ENCODE measurements at places on chromosomes 4 and X. TPM values are rescaled to one million over a fixed set of nuclear protein-coding genes. Genes with fewer than 3 reads are reported as not detected.
A peak's percentile ranks its signal among the peaks of the same experiment; 100 is the strongest.

DNA sequence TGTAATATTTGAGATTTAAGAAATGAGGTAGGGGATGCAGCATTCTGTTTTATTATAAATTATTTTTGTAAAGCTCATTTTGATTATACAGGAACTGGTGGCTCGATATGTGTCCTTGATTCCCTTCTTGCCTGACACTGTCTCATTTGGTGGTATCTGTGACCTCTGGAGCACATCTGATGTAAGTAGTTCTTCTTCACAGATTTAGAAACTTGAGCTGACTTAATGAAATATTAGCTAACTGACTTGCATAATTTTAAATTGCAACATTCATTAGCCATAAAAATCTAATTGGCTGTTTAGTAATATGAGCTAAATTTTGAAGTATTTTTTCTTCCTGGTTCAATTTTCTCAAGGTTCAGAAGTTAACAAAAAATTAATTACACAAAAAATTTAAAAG is 69.1 kb downstream of the FBXL5 start:
- DNase-seq: no peak
- no peaks in the 10 kb centered on the region for H3K27me3 ChIP-seq
- no peak overlapping the region for H3K27ac ChIP-seq
- H3K4me1 ChIP-seq: no peaks in the 10 kb centered on the region
- no peak overlapping the region for H3K4me3 ChIP-seq

CLTRN gene
- total RNA-seq: 1.9 TPM

PRRG3 gene
- total RNA-seq: 1.7 TPM

AKAP14 gene
- total RNA-seq: 50.3 TPM

MAGED2 gene
- total RNA-seq: 288 TPM

DNA sequence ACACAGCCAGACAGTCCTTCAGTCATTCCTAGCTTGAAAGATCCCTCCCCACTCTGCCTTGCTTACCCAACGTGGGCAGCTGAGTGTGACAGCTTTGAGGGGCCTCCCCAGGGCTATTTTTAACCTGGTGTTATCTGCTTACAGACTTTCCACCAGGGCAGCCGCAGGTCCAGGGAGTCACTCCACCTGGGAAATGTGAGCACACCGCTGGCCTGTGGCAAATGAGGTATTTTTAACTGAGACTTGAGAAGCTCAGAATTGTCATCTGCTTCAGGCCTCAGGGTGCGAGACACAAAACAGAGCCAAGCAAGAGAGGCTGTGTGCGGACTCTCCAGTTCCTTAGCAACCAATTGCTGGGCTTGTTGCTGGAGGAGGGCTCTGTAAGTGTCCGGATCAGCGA is 13.0 kb downstream of the CORIN start:
- no peaks in the 10 kb centered on the region for H3K27me3 ChIP-seq
- H3K4me3 ChIP-seq: no peak overlapping the region

GRCh38 chr4:2546286-2546823 is 9.9 kb downstream of the FAM193A start:
- H3K36me3 ChIP-seq: no peaks in the 10 kb centered on the region
- H3K4me1 ChIP-seq: no peaks in the 10 kb centered on the region
- H3K27me3 ChIP-seq: no peaks in the 10 kb centered on the region

FGF16 gene
- total RNA-seq: 0.19 TPM

PPP4R3C gene
- 2.7 TPM for total RNA-seq

GRCh38 chr4:100679926-100680325 is 162.1 kb upstream of the EMCN start:
- no peak overlapping the region for H3K27ac ChIP-seq
- no peaks in the 10 kb centered on the region for H3K4me1 ChIP-seq
- no peaks in the 10 kb centered on the region for H3K27me3 ChIP-seq
- H3K4me3 ChIP-seq: no peak overlapping the region

- no peaks in the 10 kb centered on the region for H3K4me1 ChIP-seq
- DNase-seq: no peak
- H3K27me3 ChIP-seq: no peaks in the 10 kb centered on the region
Measured at GRCh38 chrX:10922159-10922558, 189.0 kb upstream of the HCCS start.

DNA sequence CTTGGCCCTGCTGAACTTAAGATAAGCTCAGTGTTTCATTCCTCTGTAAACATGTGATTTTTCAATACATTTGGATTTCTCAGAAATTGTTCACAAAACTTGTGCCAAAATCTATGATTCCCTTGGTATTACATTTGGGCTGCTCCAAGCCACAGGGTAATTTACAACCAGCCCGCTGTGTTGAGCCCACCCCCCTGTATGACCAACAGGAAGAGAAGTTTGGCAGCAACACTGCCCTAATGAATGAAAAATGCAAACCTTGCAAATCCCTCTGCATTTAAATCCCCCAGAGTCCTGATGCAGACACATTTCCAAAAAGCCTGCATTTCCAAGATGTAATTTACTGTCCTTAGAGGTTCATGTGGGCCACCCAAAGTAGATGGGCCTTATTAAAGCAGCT is 34.1 kb upstream of the GAB1 start:
- DNase-seq: peak; percentile 34
- no peaks in the 10 kb centered on the region for H3K36me3 ChIP-seq
- H3K4me1 ChIP-seq: no peaks in the 10 kb centered on the region

SOWAHB gene
- 0.08 TPM for total RNA-seq

DNA sequence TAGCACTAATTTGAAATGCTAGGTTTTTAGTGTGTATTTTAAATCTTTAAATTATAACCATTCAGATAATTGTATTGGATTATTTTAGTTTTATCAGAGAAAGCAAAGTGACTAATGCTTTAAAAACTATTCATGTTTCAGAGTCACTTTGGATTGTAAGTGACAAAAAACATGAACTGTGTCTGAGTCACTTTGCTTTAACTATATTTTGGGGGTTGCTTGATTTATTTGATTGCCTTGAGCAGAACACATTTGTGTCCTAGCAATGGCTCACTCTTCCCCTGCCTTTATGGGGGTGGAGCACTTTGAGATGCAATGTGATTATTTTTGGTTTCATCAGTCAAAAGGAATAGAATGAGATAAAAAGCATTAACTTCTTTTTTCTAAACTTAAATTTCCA is 188.4 kb upstream of the ARX start:
- H3K4me1 ChIP-seq: no peaks in the 10 kb centered on the region
- no peaks in the 10 kb centered on the region for H3K27me3 ChIP-seq
- no peak overlapping the region for H3K4me3 ChIP-seq
- no peaks in the 10 kb centered on the region for H3K36me3 ChIP-seq

- peaks cover 3% of the 10 kb centered on the region for H3K4me1 ChIP-seq
- H3K27me3 ChIP-seq: no peaks in the 10 kb centered on the region
- no peak for DNase-seq
- peak overlapping the region; percentile 41 for H3K4me3 ChIP-seq
- H3K36me3 ChIP-seq: no peaks in the 10 kb centered on the region
Measured at GRCh38 chrX:70289168-70289792, 447 bp downstream of the PDZD11 start.

ARHGAP24 gene
- 9.4 TPM for total RNA-seq

DNA sequence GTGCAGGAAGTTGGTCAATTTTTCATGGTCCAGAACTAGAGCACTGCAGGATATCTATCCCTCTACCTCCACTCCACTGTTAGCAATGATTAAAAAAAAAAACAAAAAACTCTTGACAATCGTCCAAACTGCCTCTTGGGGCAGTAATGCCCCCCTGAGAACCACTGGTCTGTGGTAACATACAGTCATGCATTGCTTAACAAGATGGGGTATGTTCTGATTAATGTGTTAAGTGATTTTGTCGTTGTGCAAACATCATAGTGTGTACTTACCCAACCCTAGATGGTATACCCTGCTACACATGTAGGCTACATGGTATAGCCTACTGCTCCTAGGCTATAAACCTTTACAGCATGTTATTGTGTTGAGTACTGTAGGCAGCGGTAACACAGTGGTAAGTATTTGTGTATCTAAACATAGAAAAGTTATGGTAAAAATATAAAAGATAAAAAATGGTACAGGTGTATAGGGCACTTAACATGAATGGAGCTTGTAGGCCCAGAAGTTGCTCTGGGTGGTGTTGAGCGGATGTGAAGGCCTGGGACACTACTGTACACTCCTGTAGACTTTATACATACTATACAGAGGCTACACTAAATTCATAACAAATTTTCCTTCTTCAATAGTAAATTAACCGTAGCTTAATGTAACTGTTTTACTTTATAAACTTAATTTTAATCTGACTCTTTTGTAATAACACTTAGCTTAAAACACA is 34.1 kb downstream of the ART3 start:
- DNase-seq: no peak
- H3K27ac ChIP-seq: no peak overlapping the region
- H3K27me3 ChIP-seq: no peaks in the 10 kb centered on the region

DNA sequence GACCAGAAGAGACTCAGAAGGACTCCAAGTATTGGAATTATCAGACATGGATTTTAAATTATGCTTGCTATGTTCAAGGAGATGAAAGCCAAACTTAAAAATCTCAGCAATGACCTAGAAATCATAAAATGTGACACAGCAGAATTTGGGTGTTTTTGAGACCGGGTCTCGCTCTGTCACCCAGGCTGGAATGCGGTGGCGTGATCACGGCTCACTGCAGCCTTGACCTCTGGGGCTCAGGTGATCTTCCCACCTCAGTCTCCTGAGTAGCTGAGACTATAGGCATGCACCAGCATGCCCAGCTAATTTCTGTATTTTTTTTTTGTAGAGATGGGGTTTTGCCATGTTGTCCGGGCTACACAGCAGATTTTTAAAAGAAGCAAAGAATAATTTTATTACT is 12.7 kb downstream of the TAB3 start:
- H3K27ac ChIP-seq: peak overlapping the region; percentile 24
- H3K4me3 ChIP-seq: no peak overlapping the region
- H3K4me1 ChIP-seq: no peaks in the 10 kb centered on the region
- no peaks in the 10 kb centered on the region for H3K27me3 ChIP-seq
- no peak for DNase-seq

GRCh38 chr4:176575141-176575730 is 217.5 kb downstream of the VEGFC start:
- H3K4me1 ChIP-seq: peaks cover 4% of the 10 kb centered on the region
- H3K4me3 ChIP-seq: no peak overlapping the region
- no peak for DNase-seq
- no peak overlapping the region for H3K27ac ChIP-seq
- no peaks in the 10 kb centered on the region for H3K27me3 ChIP-seq

MAGEA2 gene
- 9.2 TPM for total RNA-seq

DNA sequence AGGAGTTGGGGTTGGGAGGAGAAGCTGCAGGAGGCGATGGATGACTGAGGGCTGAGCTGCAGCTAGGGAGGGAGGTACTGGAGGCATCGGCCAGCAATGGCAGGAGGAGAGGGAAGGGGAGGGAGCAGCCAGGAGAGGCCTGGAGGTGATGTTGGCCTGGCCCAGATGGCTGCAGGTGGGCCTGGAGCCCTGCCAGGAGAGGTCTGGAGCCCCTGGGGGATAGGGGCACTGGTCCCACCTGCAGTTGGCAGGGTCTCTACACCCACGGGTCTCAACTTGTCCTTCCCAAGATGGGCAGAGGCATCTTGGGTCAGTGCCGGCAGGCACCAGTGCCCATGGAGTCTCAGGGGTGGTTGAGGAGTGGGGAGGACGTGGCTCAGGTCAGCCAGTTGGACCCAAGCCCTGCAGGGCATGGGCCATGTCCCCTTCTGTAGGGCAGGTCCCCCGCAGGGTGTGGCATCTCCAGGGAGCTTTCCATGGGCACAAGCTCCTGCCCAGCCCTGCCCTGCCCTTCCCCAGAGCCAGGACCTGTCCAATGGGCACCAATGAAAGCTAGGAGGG is 2.7 kb upstream of the MXD4 start:
- H3K36me3 ChIP-seq: no peaks in the 10 kb centered on the region
- H3K27me3 ChIP-seq: no peaks in the 10 kb centered on the region
- no peak for DNase-seq
- no peak overlapping the region for H3K4me3 ChIP-seq
- peaks cover 24% of the 10 kb centered on the region for H3K4me1 ChIP-seq

GRCh38 chr4:8534129-8534528 is 46.1 kb upstream of the GPR78 start:
- no peak overlapping the region for H3K4me3 ChIP-seq
- H3K27ac ChIP-seq: no peak overlapping the region
- no peak for DNase-seq

- no peak overlapping the region for H3K27ac ChIP-seq
- H3K27me3 ChIP-seq: no peaks in the 10 kb centered on the region
- H3K4me1 ChIP-seq: no peaks in the 10 kb centered on the region
- no peak for DNase-seq
Measured at GRCh38 chr4:130028552-130028951, 932.6 kb downstream of the C4orf33 start.

DNA sequence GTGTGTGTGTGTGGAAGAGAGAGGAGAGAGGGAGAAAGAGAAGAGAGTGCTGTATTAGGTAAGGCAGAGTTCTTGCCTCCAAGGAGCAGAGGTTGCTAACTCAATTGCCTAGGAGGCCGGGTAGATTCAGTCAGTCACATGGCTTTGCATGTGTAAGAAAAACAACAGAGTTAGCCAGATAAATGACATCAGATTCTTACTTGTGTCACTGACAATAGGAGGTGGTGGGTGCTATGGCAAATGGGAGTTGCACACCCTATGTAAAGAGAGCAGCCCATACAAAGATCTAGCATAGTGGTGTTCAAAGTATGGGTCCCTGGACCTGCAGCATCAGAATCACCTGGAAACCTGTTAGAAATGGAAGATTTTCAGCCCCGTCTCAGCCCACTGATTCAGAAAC is 14.4 kb upstream of the PGRMC2 start:
- H3K27ac ChIP-seq: no peak overlapping the region
- DNase-seq: no peak
- H3K4me3 ChIP-seq: no peak overlapping the region
- H3K4me1 ChIP-seq: no peaks in the 10 kb centered on the region
- no peaks in the 10 kb centered on the region for H3K27me3 ChIP-seq
- H3K36me3 ChIP-seq: no peaks in the 10 kb centered on the region

GRCh38 chrX:9710332-9710731 is 55.3 kb downstream of the GPR143 start:
- no peak overlapping the region for H3K4me3 ChIP-seq
- DNase-seq: no peak
- H3K27ac ChIP-seq: no peak overlapping the region
- H3K4me1 ChIP-seq: no peaks in the 10 kb centered on the region

DNA sequence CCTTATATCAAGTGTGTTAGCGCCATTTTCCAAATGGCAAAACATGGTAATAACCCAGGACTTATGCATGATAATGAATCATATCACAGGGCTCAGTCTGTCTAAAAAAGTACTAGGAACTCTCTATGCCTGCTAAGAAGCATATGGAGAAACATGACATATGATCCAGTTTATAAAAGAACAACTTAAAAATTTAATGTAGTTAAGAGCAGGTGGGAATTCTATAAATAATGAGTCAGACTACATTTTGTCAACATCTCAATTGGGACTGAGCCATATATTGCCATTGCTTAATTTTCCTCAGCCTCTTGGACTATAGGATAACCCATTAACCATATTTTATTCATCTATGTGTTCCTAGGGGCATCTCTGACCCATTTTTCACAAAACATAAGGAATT is 360.4 kb upstream of the AGA start:
- no peak for DNase-seq
- no peaks in the 10 kb centered on the region for H3K4me1 ChIP-seq
- no peaks in the 10 kb centered on the region for H3K27me3 ChIP-seq
- no peak overlapping the region for H3K27ac ChIP-seq
- no peaks in the 10 kb centered on the region for H3K36me3 ChIP-seq

DNA sequence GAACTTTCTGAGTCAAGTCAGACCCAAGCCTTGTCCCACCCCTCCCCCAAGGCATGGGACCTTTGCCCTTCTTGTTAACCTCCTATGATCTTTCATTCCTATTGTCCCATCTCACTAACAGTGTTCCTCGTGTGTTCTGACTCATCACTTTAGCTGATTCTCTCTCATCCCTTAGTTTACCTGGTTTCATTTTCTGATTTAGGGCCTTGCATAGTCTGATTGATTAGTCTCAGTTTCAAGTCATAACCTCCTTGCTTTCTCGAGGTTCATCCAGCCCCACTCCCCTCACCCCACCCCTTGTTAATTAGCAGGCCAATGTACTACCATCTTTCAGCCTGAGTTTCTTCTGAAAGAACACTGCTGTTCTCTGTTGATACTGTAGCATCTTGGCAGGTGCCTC is 517.4 kb downstream of the RPA4 start:
- H3K36me3 ChIP-seq: no peaks in the 10 kb centered on the region
- H3K27me3 ChIP-seq: no peaks in the 10 kb centered on the region
- no peaks in the 10 kb centered on the region for H3K4me1 ChIP-seq
- no peak for DNase-seq

Measured in testis (tissue), 5 donors.